Lower lobe of right lung (tissue), 2 donors: ENCODE measurements at places on chromosomes 3 and 15. TPM values are rescaled to one million over a fixed set of nuclear protein-coding genes. Genes with fewer than 3 reads are reported as not detected.

DNA sequence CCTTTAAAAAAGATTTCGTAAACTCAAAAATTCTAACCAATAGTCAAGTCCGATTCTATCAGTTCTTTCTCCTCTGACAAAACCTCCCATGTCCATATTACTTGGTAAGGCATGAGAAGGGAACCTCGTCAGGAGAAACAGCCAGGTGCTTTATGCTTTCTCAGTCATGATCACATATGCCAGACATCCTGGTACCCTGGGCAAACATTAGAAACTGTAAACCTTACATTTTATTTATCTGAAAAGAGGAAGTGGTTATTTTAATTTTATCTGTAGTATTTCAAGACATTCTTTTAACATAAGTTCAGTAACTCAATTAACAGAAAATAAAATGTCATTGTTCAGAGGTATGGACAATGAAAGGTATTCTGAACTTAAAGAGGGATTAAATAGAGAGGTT, 474.8 kb upstream of the GBE1 start:
- no peak for DNase-seq

Gene ANKRD34C
- not detected for total RNA-seq

GRCh38 chr15:78929536-78930264, 15.1 kb downstream of the CTSH start:
- DNase-seq: no peak

Gene NANOGP8
- total RNA-seq: 0.59 TPM

Gene CD200
- 4.4 TPM for total RNA-seq

DNA sequence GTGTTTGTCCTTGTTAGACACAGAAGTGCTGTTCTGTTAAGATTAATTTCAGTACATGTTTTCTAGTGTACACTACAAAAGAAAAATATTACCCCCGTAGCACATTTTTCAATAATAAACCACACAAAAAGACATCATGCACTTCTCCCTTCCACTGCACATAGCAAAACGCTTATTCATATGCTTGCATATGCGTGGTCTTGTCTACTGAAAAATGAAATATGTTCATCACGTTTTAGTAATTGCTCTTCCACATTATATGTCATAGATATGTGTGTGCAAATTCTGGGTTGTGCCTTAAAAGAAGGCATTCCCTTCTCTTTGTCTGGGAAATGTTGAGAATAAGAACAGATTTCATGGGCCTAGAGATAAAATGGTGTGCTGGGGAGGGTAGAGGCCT, 353.9 kb downstream of the NSUN3 start:
- no peak for DNase-seq

DNA sequence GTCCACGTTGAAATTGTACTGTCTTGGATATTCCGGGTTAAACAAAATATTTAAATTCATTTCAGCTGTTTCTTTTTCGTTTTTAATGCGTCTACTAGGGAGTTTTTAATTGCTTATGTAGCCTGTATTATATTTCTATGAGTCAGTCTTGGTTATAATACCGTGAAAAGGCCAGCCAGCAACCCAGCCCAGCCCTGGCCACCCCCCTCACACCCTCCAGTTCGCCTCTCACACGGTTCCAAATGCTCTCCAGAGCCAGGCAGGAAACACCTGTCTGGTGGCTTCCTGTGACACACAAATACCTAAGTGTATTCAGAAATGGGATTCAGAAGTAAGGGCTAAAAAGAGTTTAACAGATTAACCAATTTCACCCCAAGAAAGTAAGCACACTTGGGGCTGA, 4.4 kb downstream of the SH3BP5 start:
- no peak for DNase-seq

DNA sequence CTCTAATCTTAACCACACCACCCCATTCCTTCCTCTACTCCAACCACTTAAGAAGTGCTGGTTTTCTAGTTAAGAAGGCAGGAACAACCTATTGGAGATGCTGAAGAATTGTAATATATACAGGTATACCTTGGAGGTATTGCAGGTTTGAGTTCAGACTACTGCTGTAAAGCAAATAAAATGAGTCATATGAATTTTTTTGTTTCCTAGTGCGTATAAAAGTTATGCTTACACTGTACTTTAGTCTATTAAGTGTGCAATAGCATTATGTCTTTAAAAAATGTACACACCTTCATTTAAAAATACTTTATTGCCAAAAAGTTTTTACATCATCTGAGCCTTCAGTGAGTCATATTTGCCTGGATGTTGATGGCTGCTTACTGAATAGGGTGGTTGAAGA, 22.5 kb downstream of the TOPAZ1 start:
- no peak for DNase-seq

DNA sequence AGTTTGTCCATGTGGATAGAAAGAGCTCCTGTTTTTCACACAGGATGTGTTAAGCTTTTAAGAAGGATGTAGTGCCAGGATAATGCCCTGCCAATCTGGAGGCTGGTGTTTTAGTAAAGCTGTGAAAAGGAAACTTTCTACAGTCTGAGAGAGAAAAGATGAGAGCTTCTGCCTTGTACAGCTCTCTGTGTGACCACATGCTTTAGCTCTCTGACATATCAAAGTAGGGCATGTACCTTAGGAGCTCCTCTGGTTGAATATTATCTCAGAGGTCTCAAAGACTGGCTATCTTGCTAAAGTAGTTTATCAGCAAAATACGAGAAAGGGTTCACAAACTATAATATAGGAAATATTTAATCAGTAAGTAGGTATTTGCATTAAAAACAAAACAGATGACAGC, 30.4 kb downstream of the CDIN1 start:
- no peak for DNase-seq

Gene MEIS2
- 20.7 TPM for total RNA-seq

Gene MUSTN1
- 7.3 TPM for total RNA-seq

DNA sequence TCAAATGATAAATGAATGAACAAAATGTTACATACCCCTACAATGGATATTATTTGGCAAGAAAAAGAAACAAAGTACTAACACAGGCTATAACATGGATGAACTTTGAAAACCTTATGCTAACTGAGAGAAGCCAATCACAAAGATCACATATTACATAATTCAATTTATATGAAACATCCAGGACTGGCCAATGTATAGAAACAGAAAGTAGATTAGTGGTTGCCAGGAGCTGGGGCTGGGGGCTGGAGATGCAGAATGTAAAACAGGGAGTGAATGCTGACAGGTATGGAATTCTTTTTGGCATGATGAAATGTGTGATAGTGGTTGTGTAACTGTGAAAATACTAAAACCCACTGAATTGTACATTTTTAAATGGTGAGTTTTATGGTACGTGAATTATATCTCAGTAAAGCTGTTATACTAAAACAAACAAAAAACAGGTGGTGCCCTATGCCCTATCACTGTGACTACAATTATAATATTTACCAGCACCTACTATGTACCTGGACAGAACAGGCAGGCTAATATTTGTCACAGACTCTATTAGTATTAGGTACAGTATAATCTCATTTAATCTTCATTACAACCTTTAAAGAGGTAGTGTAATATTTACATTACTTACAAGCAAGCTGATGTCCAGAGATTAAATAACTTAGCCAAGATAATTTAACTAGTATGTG, 90.0 kb downstream of the ETFA start:
- DNase-seq: no peak

DNA sequence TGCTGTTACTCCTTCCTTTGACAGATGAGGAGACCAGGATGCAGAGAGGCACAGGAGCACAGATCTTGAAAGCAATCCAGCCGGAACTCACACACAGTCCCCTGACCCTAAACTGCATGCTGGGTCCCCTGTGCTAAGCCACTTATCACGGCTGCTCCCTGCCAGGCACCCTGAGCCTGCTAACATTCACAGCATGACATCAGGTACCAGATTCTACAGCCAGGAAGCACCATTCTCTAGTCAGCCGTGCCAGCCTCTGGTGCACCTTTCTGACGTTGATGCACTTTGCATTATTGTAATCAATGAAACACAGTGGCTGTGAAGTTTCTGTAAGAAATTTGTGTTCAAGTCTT, 247.3 kb downstream of the OCA2 start:
- no peak for DNase-seq

DNA sequence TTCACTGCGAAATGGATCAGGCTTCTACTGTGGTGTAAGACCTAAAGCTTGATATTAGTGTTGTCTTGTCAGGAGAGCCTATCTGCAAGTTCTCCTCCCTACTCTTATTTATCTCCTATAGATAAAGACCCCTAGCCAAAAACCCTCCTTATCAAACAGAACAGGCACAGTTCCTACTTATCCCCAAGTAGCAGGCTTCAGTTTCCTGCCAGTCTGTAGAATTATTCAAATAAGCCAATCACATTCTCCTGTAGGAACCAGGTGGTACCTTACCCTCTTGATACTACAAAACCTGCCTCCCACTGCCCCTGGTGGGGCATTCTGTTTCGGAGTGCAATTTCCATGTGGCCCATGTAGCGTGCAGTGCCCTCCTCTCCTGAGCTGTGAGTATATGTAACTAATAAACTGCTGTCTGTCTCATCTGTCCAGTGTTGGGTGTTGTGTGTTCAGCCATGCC, 28.7 kb downstream of the HDGFL3 start:
- no peak for DNase-seq

Gene IL20RB
- total RNA-seq: 1.8 TPM

DNA sequence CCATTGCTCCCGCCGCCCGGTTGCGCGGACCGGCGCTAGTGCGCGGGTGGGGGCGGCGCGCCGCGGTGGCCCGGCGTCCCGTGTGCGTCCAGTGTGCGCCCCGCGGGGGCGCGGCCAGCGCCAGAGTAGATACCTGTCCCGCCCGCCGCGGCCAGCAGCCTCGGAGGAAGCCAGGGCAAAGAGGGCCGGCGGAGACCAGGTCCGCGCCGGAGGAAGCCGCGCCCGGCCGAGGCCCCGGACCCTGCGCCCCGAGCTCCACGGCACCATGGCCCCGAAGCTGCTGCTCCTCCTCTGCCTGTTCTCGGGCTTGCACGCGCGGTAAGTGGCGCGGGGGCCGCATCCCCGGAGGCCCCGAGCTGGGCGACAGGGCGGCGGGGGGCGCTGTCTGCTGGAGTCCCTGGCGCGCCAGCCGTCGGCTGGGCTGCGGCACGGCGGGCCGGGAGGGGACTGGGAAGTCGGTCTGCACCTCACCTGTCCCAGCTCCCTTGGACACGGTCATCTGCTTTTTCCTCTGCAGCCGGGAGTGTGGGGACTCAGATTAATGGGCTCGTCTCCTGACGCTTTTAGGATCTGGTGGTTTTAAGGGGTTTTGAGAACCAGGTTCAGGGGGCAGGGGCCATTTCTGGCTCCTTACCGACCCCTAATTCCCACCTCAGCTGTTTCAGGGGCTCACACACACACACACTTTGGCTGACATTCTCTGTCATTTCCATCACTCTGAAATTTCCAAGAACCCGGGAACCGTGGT, 464 bp downstream of the GABRG3 start:
- no peak for DNase-seq

- no peak for DNase-seq
Measured at GRCh38 chr15:67549736-67550135, 7.2 kb downstream of the MAP2K5 start.

Gene GOLGA8G
- not detected for total RNA-seq

GRCh38 chr3:9248522-9249271, 749 bp downstream of the SRGAP3 start:
- DNase-seq: no peak

- peak; percentile 86 for DNase-seq
Measured at GRCh38 chr3:49333091-49333490, 6.8 kb downstream of the USP4 start.

- DNase-seq: no peak
Measured at GRCh38 chr15:62877276-62877857, 165.2 kb upstream of the TPM1 start.

GRCh38 chr15:77494073-77494867, 73.6 kb downstream of the HMG20A start:
- DNase-seq: no peak

- no peak for DNase-seq
Measured at GRCh38 chr3:37745076-37745475, 116.6 kb upstream of the CTDSPL start.

Gene EPHA3
- 1.4 TPM for total RNA-seq

Gene OR5K2
- not detected for total RNA-seq

DNA sequence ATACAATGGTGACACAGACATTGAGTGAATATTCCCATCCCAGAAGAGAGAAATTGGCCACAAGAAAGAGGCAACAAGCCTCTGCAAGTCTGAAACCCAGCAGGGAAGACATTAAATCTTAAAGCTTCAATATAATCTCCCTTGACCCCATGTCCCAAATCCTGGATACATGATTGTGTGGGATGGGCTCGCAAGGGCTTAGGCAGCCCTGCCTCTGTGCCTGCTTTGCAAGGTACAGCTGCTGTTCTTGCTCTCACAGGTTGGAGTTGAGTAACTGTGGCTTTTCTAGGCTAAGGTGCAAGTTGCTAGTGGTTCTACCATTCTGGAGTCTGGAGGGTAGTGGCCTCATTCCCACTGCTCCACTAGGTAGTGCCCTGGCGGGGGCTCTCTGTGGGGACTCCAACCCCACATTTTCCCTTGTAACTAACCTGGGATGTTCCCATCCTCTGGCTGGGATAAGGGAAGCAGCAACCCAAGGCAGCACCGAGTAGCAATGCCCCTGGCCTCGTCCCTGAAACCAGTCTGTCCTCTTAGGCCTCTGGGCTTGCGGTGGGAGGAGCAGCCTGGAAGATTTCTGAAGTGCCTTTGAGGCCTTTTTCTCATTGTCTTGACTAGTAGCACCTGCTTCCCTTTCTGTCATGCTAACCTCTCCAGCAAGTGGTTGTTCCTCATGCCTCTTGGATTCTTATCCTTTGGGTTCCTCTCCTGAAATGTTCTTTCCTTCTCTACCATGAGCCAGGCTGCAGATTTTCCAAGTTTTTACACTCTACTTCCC, 90.0 kb downstream of the FAM174B start:
- DNase-seq: no peak

Gene DNAH12
- total RNA-seq: 11.2 TPM

GRCh38 chr3:114770874-114771273, 376.2 kb downstream of the ZBTB20 start:
- DNase-seq: no peak

- DNase-seq: peak; percentile 76
Measured at GRCh38 chr15:59437817-59438624, at the start of gene FAM81A. TSS of gene FAM81A (plus strand) at chr15:59438186. CDS start at chr15:59458627, 20,441 bp downstream.

Gene ESYT3
- total RNA-seq: 40.3 TPM

DNA sequence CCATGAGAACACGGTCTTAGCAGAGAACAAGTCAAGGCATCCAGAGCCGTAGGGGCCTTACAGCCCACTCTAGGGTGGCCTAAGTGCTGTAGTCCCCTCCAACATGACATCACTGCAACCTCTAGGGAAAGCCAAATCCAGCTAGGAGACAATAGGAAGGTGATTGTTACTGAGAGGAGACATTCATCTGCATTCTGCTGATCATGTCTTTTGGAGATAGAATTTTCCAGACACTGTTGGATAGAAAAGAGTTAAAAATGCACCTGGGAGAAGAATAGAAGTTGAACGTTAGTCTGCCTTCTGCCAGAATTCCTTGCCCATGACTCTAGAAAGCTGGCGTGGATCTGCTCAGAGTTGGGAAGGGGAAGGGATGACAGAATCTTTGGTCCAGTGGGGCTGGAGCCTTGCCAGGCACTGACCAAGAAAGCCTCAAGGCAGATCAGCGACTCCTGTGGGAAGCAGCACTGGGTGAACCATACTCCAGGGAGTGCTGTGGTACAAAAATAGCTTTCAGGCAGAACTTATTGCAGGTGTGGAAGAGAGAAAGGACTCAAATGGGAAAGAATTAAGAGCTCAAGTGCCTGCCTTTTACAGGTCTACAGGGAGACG, 44.8 kb upstream of the RAF1 start:
- DNase-seq: no peak

GRCh38 chr15:39869254-39869653, 50.8 kb downstream of the GPR176 start:
- DNase-seq: no peak

Gene NRG4
- 2.2 TPM for total RNA-seq

Gene MFAP1
- 21.0 TPM for total RNA-seq

GRCh38 chr15:53454843-53455721, 304.4 kb downstream of the WDR72 start:
- DNase-seq: no peak

GRCh38 chr15:77506311-77507142, 85.8 kb downstream of the HMG20A start:
- DNase-seq: peak; percentile 79
